ENCODE measurements at places on chromosomes 4 and X. TPM values are rescaled to one million over a fixed set of nuclear protein-coding genes. Genes with fewer than 3 reads are reported as not detected.

The PCDH7 gene
- not detected for total RNA-seq

The PGAM4 gene
- total RNA-seq = not detected

The DKK2 gene
- not detected for total RNA-seq

The SYP gene
- total RNA-seq = 8.5 TPM

The AWAT2 gene
- not detected for total RNA-seq

The RHOXF2 gene
- total RNA-seq = not detected

The SLC34A2 gene
- not detected for total RNA-seq

The PLXNB3 gene
- 1.6 TPM for total RNA-seq
